ENCODE measurements at places on chromosomes 13 and 19.

DNA sequence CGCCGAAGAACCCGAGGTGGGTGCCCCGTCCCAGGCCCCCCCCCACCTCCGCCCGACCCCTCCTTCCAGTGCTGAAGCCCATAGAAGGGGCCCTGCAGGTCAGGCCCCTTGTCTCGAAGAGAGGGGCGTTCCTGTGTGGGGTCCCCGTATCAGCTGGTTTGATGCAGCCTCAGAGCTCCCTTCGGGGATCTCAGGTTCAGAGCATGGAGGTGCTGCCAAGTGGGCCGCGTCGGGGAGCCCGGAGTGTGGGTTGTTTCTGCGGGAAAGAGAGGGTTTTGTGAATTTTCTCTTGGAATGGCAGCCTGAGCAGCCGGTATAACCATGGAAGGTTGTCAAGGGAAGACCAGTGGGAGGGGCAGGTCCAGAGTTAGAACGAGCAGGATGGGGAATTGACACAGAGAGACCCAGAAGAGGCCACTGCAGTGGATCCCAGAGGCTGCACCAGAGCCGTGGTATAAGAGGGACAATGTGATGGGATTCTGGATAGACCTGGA is 384 bp downstream of the TRAPPC2B start:
- DNase-seq, result no peak

DNA sequence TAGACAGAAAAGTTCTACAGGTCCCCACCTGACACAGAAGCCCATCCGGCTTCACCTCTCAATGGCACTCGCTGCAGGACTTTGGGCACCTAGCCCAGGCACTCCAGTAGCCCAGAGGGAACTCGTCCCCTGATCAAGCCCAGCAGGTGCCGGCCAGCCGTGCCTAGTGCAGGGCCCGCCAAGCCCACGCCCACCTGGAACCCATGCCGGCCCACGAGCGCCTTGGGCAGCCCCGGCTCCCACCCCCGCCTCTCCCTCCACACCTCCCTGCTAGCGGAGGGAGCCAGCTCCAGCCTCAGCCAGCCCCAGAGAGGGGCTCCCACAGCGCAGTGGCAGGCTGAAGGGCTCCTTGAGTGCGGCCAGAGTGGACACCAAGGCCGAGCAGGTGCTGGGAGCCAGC is 268.8 kb downstream of the SLITRK1 start:
- DNase-seq, result no peak

DNA sequence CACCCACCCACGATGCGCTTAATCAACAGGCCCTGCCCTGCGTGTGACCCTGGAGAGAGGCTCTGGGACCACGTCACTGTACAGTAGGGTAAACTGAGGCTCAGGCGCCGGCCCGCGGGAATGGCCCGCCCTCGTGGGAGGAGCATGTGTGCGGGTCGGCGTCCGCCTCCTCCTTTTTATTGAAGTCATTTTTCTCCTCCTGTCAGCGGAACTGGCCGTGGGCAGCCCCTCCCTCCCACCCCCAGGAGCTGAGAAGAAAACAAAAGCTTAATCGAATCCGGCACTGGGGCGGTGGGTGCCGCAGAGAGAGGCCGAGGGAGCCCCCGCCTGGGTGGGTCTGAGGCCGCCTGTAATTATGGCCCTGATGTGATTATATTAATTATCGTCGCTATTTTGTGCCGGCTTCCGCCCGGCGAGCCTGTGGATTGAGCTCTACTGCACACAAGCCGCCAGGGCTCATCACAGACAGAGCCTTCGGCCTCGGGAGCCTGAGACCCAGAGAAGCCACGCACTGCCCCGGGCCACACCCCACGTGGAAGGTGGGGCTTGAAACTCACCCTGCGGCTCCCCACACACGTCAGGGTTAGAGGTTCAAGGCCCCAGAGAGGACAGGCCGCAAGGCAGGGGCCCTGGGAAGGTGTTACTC is 7.0 kb downstream of the C2CD4C start:
- no peak for DNase-seq

- no peak for DNase-seq
These were observed 123.6 kb downstream of the COL4A2 start for GRCh38 chr13:110430391-110431336.

- DNase-seq, result peak; percentile 64
These were observed 4.4 kb upstream of the KCNN4 start for GRCh38 chr19:43784981-43785808.

GRCh38 chr13:112001571-112001970 is 65.4 kb upstream of the SOX1 start:
- no peak for DNase-seq

DNA sequence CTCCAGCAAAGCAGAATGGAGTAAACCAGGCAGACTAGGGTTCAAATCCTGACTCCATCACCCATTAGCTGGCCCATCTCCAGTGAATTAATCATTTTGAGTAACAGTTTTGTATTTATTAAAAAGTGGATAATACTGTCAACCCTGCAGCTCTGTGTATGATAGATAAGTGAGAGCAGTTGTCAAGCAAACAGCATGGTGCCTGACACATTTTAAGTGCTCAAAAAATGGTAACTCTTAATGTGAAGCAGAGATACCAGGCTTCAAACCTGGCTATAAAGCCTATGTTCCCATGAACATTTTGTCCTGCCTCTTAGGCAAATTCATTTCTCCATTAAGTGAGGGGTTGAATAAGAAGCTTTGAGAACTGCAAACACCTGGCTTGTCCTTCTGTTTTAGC is 409.6 kb downstream of the TBC1D4 start:
- no peak for DNase-seq

DNA sequence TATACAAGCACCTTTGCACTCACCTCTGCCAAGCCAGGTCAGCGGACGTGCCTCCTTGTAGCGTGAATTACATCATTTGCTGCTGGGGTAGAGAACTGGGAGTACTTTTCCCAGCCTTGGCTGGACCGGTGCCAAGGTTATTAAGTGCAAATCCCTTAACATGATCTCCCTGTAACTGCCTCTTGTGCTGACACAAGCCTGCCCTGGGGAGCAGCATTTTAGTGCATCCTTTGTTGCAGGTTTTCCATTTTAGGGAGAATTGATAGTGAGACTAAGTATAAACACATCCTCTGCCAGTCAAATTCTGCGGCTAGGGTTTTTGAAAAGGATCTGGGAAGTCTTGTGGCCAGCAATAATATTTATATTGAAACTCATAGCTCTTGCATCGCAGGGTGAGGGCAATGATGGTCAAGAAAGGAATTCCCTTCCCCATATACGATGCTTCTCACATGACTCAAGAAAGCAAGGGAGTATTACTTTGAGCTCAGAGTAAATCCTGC is 32.7 kb upstream of the DCLK1 start:
- DNase-seq, result no peak

DNA sequence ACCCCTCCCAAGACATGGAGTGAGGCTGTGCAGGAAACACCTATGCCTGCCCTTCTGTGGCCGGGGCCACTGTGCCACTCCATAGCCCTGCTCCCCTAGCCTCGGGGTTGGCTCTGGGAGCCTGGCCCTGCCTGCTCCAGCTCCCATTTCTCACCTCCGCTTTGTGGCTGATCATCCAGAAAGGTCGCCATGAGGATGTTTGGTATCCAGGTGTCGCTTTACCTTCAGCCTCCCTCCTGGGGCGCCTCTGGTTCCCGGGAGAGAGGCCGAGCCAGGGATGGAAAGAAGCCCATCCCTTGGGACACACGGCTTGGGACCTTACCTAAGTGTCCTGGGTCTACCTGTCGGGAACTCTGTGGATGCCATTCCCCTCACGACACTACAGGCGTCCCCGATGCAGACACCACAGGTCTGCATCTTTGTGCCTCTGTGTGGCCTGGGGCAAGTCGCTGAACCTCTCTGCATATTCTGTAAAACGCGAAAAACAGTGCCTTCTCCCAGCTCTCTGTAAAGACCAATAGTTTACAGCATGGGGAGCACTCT is 3.4 kb upstream of the MCF2L start:
- no peak for DNase-seq

DNA sequence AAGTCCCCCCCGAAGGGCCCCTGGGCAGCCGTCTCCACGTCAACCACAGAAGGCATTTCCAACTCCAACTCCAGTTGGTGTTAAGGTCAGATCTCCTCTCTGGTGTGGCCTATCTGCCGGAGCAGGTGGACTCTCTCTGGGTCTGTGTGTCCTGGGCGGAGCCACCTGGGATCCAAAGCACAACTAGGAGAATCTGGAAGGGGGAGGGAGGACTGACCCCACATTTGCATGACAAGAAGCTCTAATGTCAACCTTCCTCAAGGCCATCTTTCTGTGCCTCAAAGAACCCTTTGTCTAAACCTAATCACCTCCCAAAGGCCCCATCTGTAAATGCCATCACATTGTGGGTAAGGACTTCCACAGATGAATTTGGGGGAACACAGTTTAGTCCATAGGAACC is 381.5 kb downstream of the UQCRFS1 start:
- no peak for DNase-seq

- no peak for DNase-seq
These were observed 431.8 kb upstream of the SGCG start for GRCh38 chr13:22748866-22749577.

GRCh38 chr13:87669379-87669978 is 1.7 kb upstream of the SLITRK5 start:
- DNase-seq, result no peak

DNA sequence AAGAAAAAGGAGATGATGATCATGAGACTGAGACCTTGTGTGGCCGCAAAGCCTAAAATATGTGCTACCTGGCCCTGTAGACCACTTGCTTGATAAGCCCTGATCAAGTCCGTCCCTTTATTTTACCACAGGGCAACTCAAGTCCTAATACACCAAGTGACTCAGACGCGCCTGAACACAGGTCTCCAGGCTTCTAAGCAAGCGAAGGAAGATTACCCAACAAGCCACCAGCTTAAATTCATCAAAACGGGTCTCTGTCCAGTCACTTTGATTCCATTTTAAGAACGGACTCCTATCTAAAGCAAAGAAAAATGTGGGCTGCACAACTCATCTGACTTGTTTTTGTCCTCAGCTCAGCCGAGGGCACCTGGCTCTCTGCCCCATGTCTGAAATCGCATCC is 26.8 kb downstream of the SLC7A1 start:
- no peak for DNase-seq

DNA sequence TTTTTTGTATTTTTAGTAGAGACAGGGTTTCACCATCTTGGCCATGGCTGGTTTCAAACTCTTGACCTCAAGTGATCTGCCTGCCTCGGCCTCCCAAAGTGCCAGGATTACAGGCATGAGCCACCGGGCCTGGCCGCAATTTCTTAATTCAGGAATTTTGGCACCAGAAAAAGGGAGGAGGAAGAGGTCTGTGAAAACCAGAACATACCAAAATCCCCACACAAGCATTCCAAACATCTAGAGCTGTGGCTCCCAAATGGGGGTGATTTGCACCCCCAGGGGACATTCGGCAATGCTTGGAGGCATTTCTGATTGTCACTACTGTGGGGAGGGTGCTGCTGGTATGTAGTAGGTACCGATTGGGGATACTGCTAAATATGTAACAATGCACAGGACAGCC is 40.2 kb upstream of the ABCC4 start:
- DNase-seq, result no peak

GRCh38 chr13:94558716-94559115 is 37.2 kb downstream of the TGDS start:
- DNase-seq, result peak; percentile 24

DNA sequence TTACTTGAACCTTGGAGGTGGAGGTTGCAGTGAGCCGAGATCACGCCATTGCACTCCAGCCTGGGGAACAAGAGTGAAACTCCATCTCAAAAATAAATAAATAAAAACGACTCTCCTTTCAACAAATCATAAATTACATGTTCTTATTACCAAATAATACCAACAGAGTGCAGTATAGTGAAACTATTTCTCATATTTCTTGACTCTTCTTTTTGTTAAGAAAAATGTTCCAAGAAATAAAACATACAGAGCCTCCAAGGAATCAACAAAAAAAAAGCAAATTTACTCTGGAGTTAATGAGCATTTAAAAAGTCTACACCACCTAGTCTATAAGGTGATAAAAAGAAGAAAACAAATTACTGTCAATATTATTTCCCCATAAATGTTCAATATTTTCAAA is 188.8 kb downstream of the KLF12 start:
- DNase-seq, result no peak

DNA sequence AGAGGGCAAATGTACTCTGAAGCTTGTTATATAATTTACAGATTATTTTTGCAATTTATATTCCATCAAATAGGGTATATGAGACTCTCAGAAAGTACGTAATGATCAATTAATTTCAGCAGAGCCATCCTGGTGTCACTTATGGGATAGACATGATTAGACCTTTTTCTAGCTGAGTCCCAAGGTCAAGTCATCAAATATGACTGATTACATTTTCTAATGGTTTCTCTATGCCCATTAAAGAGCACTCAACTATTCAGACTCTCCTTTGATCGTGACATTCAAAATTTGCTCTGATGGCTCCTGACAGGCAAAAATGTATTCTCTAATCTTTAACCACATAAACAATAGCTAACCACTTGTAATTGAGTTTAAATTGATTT is 469.2 kb downstream of the COG6 start:
- no peak for DNase-seq

DNA sequence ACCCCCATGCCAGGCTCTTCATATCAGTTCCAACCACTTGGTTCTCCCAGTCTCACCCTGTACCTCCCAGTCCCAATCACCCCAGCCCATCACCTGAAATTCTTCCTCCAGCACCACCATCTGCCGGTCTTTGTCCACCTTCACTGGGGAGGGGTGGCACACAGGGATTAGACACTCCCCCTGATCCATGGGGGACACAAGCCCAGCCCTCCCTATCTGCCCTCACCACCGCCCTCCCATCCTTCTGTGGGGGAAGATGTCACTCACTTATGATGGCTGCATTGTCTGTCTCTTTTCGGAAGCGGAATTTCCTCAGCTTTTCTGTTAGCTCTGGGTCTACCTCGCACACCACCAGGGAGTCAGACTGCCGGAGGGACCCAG is 685 bp downstream of the GMFG start:
- DNase-seq, result peak; percentile 24

GRCh38 chr13:48571126-48571913 is 38.4 kb upstream of the RCBTB2 start:
- no peak for DNase-seq

- peak; percentile 90 for DNase-seq
These were observed 22.6 kb downstream of the FBXL12 start for GRCh38 chr19:9796113-9796773.

GRCh38 chr19:12244370-12244769 is 50.3 kb downstream of the ZNF44 start:
- DNase-seq, result no peak

DNA sequence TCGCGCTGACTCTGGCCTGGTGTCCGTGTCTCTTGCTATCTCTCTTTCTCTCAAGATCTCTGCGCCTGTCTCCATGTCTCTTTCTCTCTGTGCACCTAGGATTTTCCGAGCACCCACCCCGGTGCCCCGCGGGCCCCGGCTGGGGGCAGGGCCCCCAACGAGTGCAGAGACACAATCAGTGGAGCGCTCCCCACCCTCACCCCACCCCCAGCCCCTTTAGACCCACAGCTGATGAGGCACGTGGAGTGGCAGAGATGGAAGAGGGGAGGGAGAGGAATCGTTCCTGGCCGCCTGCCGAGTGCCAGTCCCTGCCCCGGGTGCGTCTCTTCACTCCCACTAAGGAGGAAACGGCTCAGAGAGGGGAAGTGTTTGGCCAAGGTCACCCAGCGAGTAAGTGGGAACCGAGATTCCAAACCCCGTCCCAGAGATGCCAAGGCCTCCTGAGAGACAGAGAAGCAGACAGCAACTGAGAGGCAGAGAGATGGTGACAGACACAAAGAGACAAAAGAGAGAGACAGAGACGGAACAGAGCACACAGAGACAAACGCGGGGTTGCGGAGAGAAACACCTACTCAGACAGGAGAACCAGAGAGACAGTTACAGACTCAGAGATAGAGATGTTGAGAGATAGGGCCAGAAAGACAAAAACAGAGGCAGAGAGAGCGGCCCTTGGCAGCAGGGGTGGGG is 626 bp upstream of the BCL3 start:
- no peak for DNase-seq

GRCh38 chr19:5940260-5941208 is 26.5 kb downstream of the CAPS start:
- no peak for DNase-seq

All from central memory CD4-positive, alpha-beta T cell (primary cell).